Stimulated activated CD4-positive, alpha-beta T cell treated with anti-CD3 and anti-CD28 coated beads, TNF-alpha, amount 100 ng/mL, for 4 hours (primary cell): ENCODE measurements at places on chromosomes 11 and 22.

DNA sequence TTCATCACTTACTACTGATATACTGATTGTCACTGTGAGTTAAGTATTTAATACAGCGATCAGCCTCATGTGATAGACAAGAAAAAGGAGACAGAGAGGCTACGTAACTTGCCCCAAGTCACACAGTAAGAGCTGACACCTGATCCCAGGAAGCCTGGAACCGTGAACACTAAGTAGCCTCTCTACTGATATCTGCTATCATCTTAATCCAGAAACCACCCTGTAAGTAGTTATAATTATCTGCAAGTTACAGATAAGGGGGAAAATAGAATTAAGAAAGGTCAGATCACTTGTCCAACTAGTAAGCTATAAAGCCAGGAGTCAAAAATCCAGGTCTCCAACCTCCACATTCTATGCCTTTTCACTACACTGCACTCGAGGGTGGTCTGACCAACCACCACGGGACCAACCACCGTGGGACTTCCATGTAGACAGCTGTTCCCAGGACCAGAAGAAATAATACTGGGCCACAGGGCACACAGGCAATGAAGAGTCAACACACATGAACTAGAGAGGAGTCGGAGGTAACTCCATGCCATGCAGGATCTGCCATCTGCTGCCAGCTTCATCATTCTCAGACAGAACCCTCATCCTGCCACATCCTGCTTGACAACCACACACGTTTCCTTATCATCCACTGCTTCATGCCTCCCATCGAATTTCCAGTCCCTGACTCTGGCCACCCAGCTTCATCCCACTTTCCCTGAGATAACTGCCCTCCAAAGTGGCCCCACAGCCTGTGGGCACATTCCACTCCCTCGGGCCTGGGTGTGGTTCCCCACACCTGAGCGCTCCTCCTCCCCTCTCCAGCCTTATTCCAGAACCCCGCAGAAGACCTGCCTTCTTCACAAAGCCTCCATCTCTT, 58.6 kb downstream of the MICAL3 start:
- DNase-seq, result no peak

DNA sequence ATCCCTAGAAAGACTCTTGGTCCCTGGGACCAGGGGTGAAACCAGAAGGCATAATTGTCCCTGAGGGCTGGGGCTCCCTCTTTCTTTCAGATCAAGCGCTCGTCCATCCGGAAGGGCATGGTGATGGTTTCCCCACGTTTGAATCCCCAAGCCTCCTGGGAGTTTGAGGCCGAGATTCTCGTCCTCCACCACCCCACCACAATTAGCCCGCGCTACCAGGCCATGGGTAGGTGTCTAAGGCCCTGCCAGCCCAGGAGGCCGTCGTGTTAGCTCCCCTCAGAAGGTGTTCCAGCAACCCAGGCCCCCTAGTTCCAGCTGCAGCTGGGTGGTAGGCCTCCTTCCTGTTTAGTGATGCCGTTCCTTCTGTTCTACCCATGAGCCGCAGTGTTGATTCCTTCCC, 21.4 kb downstream of the GTPBP1 start:
- no peak for DNase-seq

DNA sequence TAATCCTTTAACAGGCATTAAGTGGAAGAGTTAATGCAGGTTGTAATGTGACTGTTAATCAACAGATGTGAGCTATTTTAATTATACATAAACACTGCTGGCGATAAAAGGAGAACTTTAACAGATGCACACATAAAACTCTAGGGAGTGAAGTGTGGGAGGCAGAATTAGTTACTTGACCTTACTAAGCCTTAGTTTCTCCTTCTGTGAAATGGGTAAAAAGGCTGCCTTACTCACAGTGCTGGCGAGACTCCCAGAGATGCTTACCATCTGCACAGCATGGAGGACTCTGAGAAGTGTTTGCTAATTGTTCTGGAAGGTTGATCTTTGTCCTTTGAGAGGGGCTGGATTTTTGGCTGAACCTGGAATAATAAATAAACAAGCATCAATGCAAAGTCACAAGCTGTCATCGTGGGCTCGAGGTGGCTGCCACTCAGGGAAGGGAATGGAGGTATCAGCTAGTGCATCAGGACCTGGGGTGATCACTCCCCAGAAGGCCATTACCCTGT, 58.6 kb upstream of the MPEG1 start:
- DNase-seq, result no peak

- no peak for DNase-seq
These were observed 122.6 kb downstream of the APOL5 start for GRCh38 chr22:35840302-35840739.

DNA sequence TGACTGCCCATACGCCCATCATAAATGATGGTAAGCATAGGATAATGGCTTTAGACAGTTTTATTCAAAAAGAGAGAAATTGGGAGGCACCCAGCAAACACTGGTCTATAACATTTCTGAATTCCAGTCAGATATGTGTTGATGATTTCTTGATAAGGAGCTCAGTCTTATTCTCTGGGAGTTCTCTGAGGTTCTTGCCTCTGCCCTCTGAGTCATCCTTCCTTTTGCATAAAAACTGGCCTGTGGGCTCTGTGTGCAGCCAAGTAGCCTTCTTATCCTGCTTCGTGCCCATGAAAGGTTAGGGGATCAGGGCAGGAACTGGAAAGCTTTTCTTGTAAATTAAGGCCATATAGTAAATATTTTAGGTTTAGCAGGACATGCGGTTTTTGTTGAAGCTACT, 48.9 kb downstream of the FAR1 start:
- DNase-seq, result no peak

GRCh38 chr11:76823481-76824028, 37.2 kb upstream of the ACER3 start:
- DNase-seq, result no peak

DNA sequence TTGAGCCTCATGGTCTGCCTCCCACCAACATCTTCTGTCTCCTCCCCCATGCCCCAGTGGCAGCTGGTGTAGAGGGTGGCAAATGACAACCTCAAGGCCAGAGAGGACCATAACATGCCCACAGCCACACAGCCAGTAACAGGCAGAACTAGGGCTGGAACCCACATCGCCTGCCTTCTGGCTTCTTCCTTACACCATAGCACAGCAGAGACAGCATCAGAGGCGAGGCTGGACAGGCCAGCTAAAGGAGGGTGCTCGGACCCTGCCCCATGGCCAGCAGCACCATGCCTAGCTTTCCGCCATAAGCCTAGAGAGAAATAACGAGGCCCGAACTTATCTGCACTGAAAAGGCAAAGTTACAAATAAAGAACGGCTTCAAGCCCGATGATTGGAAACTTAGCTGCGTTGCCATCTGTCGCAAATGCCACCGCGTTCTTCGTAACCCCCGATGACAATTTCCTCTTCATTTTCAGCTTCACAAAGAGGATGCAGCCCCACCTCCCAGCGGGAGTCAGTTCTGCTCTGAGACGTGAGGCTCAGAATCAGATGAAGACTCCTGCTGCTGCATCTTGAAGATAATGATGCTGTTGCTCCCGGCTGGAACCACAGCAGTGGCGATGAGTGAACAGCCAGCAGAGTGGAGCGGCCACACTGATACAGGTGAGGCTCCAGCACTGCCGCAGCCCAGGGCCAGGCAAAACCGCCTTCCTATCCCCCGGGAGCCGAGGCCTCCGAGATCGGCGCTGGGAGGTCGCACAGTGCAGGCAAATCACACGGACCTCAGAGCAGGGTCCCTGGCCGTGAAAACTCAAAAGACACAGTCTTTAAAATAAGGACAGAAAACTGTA, 73.8 kb upstream of the RTL6 start:
- DNase-seq, result no peak

DNA sequence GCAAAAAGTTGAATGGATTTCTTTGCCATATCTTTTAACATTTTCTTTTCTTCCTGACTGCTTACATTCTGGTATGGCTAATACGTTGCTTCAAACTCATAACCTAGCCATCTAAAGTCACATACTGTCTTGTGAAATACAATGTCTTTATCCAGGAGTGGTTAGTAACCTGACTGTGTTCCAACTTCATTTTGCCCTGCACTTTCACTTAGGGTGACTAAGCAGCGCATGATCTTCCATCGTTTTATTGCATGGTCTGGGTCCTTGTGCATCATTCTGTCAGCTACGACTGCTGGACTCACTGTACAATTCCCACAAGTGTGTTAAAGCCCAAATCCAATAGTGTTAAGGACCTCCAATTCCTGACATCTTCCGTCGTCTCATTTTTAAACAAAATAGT, 403.2 kb downstream of the NTM start:
- DNase-seq, result no peak

DNA sequence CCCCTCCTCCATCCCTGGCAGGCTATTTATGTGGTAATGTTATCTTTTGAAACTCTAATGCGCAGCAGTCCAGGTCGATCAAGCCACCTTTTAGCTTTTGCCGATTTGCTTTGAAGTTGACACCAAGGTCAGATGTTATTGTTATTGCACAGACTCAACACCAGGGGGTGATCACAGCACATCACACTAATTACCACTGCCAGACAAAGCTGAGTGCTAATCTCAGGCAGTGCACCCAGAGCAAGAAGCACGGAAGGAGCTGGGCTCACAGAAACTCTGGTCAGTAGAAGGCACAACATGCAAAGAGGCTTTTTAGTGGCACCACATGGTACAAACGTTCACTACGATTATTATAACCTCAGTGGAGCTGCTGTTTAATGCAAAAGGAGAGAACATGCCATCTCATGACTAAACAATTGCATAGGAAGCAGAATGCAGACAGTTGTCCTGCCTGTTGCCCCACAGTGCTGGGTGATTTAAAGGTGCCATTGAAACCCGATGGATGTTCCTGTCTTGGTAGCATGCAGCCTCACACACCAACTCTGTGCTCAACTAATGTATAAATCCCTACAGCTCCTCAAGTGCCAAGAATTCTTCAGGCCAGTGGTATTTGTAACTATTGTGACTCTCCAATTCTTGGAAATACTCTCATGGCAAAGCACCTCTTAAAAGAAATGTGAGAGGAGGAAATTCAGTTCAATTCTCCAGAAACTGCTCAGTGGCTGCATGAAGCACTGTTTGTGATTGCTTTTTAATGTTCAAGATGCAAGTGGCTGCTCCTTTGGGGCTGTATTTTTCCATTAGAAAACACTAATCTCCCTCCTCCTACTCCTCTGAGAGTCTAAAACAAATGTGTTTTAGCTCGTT, 353.9 kb upstream of the DDI1 start:
- DNase-seq, result peak; percentile 11

GRCh38 chr11:128379587-128380580, 207.5 kb downstream of the ETS1 start:
- peak; percentile 11 for DNase-seq

DNA sequence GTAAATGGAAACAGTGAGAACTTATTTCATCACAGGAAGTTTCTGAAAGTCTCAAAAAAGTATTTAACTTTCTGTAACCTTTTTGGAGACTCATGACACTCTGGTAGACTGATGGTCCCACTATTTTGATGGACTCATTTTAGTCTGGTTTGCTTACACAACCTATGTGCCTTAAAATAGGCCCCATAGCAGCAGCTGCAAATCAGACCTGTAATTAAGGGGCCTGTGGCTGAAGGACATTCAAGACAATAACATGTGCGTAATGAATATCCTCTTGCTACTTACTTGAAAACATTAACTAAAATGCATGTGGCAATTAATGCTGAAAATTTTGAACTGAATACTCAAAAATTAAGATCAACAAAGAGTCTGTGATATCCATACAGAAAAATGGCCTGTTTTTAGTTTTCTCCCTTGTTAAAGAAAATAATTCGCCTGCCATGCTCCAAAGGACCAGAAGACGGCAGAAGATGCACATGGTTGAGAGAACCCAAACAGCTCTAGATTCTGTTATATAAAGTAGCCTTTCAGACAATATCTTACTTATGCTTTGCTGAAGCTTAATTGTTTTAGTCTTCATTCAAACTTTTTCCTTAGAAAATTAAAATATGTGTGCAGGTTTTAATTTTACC, 568.5 kb downstream of the KCNA4 start:
- no peak for DNase-seq

DNA sequence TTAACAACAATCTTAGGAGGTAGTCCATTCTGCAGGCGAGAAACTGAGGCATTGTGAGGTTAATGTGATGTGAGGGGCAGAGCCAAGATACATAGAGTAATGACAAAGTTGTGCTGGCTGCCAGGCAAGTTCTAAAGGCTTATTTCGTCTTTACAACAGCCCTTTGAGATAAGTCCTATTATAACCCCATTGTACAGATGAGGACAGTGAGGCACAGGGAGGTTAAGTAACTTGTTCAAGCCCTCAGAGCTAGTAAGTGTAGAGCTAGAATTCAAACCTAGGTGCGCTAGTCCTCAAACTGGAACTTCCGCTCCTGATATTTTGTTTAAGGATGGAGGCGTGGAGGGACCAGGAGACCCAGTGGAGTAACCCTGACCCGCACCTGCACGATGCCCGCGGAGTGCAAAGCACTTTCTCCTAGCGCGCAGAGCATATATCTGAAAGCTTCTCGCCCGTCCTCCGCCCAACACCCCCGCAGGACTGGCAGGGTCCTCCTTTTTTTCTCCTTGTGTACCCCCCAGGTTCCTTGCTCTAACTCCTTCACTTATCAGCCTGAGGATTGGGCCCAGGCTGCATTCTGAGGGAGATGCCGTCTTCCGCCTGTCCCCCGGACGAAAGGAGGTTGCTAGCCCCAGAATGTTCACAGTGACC, 4.9 kb upstream of the FLI1 start:
- no peak for DNase-seq

GRCh38 chr11:64879244-64879900, 951 bp upstream of the EHD1 start:
- no peak for DNase-seq

DNA sequence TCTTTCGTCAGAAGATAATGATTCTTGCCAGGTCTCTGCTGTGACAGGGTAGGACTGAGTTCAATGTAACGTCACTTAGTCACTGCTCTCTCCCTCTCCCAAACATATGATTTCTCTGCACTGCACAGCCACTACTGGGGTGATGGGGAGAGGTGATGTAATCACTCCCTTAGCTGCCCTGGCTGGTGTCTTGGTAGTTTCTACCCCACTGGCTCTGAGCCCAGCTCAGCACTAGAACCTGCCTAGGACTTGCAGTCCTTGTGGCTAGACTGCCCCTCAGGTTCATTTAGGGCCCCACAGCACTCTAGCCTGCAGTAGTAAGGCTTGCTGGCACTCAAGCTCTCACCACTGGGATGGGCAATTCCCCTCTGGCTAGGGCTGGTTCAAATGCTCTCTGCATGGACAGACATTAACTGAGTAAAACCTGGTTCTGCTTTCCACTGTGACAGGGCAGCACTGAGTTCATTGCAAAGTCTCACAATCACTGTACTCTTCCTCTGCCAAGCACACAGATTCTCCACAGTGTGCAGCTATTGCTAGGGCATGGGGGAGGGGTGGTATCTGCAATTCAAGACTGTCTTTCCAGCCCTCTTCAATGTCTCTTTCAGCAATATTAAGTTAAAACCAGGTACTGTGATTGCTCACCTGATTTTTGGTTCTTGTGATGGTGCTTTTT, 571.4 kb upstream of the FAT3 start:
- DNase-seq, result no peak

GRCh38 chr11:28887681-28888080, 779.5 kb downstream of the METTL15 start:
- DNase-seq, result no peak

GRCh38 chr11:134645576-134645975, 233.5 kb upstream of the B3GAT1 start:
- no peak for DNase-seq

DNA sequence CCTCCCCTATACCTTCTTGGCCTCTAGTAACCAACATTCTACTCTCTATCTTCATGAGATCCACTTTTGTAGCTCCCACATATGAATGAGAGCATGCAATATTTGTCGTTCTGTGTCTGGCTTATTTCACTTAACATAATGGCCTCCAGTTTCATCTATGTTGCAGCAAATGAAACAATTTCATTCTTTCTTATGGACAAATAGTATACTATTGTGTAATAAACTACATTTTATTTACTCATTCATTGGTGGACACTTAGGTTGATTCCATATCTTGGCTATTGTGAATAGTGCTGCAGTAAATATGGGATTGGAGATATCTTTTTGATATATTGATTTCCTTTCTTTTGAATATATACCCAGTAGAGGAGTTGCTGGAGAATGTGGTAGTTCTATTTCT, 151.1 kb downstream of the JRKL start:
- no peak for DNase-seq
